C1 segment of cervical spinal cord (tissue), 14 donors: ENCODE measurements at places on chromosomes 1 and 21.

DNA sequence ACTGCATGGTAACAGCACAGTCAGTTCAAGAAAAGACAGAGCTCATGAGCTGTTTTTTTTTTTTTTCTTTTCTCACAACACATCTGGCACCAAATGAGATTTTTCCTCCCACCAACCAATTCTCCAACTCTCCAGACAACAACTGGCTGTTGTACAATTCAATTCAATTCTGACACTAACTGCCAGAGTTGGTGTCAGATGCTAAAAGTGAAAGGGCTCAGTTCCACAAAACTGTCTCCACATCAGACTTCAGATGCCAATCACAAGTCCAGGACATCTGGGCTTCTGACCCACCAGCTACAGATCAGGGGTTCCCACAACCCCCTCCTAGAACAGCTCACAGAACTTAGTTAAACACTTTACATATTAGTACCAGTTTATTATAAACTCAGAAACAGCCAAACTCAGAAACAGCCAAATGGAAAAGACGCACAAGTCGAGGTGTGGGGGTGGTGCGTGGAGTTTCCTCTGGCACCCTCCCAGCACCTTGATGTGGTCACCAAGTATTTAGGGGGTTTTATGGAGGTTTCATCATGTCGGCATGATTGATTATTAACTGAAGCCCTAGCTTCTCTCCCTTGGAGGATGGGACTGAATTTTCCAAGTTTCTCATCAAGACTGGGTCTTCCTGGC lies 39.2 kb upstream of the LRRC8D start:
- no peak for DNase-seq

DNA sequence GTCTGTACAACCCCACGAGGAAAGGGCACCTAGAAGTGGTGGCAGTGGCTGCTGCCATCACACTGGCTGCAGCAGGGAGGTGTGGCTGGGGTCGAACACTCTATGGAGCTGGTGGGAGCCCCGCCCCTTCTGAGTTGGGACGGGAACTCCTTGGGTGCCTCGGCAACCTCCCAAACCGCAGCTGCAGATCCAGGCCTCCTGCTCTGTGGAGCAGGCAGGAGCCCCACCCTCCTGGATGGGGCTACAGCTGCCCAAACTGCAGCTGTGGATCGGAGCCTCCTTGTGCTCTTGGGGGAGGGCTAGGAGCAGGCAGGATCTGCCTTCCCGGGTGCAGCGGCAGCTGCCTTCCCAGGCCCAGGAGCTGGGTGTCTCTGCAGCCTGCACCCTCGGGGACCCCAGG lies 38.9 kb upstream of the TARDBP start:
- DNase-seq = no peak

DNA sequence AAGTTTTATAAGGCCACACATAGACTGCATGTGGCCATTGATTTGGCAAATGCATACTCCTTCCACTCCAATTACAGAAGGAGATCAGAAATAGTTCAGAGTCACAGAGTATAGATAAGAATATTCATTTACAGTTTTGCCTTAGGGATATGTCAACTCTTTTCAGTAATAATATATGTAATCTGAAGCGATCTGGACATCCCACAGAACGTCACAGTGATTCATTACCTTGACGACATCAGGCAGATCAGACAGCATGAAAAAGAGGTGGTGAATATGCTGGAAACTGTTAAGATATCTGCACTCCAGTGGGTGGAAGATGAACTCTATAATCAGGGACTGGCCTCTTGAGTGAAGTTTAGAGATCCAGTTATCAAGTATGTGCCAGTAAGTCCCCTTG lies 240.4 kb downstream of the DPYD start:
- no peak for DNase-seq

DNA sequence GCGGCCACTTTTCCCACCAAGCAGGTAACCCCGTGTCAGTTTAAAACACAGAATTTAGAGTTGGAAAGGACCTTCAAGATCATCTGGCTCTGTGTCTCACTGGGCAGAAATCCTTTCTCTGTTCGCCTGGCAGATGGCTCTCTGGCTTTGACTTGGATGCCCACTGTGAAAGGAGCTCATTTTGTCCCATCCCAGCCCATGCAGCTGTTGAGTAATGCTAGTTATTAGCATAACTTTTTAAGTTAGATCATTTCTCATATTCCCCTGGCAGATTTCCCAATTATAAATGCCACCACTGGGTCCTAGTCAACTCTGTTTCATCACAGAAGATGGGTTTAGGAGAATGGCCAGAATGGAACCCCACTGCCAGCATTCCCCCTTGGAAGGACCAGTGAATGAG lies 55.9 kb downstream of the SLC35F3 start:
- DNase-seq = no peak

DNA sequence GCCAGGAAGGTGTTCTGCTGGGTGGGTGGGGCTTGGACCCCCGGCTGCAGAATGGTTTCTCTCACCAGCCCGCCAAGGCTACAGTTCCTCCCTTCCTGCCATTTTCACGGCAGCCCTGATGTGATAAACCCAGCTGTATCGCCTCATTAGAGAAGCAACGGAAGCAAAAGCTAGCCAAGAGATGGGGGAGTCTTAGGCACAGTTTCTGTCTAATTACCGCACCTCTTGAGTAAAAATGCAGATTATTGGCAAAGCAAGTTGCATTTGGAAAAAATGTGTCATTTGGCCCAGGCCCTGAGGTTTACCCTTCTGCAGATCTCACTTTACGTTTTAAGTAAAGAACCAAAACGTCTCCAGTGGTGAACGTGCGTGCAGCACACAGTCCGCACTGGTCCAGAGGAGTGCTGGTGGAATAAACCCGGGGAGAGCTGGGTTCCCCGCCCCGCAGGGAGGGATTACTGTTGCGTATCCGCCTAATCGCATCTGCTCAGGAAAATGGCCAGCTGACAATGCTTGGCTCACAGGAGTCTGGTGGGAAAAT lies 109.9 kb downstream of the GALNT2 start:
- DNase-seq = no peak

DNA sequence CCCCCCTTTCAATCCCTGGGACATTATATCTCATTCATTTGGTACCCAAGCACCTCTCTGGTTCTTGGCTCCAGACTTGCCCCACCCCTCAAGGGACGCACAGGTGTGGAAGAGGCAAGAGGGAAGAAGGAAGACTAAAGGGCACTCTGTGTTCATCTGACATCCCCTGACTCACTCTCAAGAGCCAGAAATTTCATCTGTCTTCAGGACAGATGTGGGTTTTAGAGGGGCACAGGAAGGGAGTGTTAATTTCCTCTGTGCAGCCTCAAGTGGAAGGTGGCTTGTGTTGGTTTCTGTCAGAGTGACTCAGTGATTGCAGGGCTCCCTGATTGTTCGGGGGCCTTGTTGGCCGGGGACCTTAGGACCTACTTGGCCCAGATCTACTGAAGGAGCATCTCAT lies 2.4 kb downstream of the C2CD4D start:
- DNase-seq = no peak

DNA sequence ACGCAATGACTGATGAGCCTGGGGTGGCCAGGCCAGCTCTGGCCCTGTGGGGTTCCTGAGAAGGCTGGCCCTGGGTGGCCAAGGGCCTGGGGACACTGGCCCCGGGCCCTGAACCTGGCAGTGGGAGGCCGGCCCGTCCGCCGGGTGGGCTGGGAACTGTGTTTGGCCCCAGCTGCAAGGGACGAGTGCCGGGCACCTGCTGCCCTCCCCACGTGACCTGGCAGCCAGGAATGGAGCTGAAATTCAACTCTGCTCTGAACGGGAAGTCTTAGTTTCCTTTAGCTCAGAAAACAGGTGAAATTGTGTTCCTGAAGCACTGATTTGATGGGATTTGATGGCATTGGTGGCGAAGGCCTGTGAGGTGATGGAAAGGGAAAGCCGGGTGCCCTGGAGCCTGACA lies 8.2 kb upstream of the TTLL10 start:
- no peak for DNase-seq

DNA sequence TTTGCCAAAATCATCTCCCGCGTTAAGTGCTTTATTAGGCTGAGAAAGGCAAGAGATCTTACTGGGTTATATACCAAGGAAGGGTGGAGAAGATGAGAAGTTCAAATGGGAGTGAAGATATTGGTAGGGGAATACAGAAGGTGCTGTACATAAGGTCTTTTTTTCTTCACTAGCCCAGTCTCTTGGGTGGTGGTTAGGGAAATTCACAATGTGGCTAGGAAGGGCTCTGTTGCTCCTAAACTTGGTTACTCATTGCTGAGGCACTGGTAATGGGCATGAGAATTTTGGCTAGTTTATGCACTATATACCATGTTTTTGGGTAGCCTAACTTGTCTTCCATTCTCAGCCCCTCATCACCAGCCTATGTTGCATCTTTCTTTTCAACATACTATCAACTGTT lies 50.6 kb downstream of the LHX4 start:
- DNase-seq = no peak

GRCh38 chr21:15370462-15370975 lies 305.7 kb upstream of the NRIP1 start:
- no peak for DNase-seq

GRCh38 chr1:38194472-38194871 lies 147.9 kb upstream of the POU3F1 start:
- no peak for DNase-seq

DNA sequence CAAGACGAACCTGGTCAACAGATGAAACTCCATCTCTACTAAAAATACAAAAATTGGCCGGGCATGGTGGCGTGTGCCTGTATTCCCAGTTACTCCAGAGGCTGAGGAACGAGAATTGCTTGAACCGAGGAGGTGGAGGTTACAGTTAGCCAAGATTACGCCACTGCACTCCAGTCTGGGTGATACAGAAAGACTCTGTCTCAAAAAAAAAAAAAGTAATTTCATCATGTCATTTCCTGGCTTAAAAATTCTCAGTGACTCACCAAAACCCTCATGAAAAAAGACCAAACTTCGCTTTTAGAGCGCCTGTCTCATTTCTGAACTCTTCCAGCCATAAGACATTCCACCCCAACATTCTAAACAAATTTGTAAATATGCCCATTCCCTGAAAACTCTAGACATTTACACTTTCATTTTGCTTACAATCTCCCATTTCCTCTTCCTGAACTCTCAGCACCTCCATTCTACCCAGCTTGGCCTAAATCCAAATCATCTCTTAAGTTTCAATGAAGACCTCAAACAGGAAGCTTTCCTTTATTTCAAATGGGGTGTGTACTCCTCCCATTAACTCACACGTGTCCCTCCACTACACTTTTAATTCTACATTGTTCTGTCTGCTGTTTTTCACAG lies 50.5 kb upstream of the PRRC2C start:
- DNase-seq = no peak

GRCh38 chr1:59123081-59123681 lies 173.7 kb upstream of the FGGY start:
- DNase-seq = no peak

DNA sequence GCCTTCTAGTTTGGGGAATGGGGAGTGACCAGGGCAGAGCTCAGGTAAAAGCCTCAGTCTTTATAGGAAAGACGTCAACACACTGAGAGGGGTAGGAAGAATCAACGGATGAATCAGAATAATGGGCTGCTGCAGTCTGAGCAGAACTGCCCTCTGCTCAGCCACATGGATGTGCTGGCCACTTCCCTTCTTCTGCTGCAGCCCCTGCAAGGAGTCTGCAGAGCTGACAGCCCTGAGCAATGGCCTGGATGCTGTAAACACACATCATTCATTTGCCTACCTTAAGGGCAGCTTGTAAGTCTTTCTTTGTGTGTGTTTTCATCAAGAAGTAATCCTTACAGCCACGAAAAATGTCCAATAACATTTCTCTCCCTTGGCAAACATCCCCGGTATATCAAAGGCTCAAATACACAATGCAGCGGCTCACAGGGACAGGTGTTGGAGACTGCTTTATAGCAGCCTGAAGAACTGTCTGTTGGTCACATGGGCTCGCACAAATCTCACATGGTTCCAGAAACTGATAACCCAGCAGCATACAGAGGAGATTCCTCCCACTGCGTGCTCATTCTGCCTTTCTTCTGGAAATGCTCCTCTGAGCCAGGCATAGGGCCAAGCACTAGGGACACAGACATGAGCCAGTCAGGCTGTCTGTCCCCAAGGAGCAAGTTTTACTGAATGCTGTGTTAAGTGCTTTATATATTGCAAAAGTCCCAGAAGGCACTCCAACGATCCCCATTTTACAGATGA lies 110.1 kb downstream of the HMGB4 start:
- no peak for DNase-seq

DNA sequence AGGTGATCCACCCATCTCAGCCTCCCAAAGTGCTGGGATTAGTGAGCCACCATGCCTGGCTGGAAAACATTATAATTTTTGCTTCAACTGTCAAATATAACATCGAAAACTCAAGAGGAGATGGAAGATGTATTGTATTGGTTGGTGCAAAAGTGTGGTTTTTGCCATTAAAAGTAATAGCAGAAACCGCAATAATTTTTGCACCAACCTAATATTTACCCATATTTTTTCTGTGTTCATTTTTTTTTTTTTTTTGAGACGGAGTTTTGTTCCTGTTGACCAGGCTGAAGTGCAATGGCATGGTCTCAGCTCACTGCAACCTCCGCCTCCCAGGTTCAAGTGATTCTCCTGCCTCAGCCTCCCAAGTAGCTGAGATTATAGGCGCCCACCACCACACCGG lies 27.1 kb upstream of the SHE start:
- no peak for DNase-seq

GRCh38 chr1:56378341-56379070 lies 200.9 kb downstream of the PLPP3 start:
- no peak for DNase-seq

DNA sequence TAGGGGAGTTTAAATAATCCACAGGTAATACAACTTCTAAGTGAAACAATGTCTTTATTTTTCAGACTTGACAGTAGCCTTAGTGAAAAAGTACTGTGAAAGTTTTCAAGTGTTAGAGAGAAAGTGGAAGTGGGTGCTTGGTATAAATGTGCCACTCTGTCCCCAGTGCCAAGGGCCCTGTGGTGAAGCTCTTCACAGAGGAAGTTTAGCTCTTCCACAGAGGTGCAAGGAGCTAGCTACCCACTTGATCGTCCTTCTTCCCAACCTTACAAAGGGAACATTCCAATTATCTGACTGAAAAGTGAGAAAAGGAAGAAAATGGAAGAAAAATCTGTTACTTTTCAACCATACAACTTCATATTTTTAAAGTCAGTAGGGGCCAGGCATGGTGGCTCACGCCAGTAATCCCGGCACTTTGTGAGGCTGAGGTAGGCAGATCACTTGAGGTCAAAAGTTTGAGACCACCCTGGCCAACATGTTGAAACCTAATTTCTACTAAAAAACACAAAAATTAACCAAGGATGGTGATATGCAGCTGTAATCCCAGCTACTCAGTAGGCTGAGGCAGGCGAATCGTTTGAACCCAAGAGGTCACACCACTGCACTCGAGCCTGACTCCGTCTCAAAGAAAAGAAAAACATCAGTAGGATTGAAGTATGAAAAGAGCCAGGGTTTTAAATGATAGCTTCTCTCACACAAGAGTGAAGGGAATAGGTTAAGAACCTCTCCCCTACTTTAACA lies 41.0 kb upstream of the PTPRC start:
- no peak for DNase-seq
